ENCODE measurements at places on chromosomes 11 and 22.

GRCh38 chr11:133251841-133252240 is 280.5 kb downstream of the OPCML start:
- DNase-seq = no peak

DNA sequence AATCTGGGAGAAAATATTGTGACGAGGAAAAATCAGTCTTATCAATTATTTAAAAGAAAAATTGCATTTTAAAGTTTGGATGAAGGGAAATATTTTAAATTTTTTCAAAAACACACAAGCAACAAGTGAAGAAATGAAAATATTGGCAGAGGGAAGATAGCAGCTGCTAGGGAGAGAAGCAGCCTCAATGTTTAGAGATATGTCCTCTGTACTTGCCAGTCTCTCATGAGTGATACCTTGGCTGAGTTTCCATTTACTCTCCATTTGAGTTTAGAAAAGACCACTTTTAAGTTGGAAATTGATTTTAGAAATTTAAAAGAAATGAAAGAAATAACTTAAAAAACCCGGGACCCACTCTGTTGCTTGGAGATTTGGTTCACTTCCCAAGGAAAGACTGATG is 88.6 kb upstream of the DBX1 start:
- DNase-seq = no peak

GRCh38 chr11:66432597-66432996 is 6.1 kb downstream of the MRPL11 start:
- no peak for DNase-seq

- no peak for DNase-seq
These were observed 146.0 kb upstream of the SEZ6L start for GRCh38 chr22:26023104-26023775.

GRCh38 chr22:46951350-46951749 is 188.9 kb downstream of the TBC1D22A start:
- DNase-seq = no peak

- DNase-seq = no peak
These were observed 18.4 kb upstream of the TAB1 start for GRCh38 chr22:39381009-39381755.

GRCh38 chr11:92500453-92500852 is 275.8 kb downstream of the FAT3 start:
- no peak for DNase-seq

DNA sequence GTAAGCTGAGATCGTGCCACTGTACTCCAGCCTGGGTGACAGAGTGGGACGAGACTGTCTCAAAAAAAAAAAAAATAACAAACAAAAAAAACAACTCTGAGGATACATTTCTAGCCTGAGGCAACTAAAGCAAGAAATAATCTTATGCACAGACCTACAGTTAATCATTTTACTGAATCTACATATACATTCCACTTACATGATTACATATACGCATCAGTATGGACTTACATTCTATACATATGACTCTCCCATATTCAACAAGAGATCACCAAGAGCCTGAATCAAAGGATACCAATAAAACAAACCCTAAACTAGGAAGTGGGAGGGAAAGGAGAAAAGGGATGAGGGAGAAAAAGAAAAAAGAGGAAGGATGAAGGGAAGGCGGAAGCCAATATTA is 1.1 kb downstream of the ALG8 start:
- DNase-seq = no peak

DNA sequence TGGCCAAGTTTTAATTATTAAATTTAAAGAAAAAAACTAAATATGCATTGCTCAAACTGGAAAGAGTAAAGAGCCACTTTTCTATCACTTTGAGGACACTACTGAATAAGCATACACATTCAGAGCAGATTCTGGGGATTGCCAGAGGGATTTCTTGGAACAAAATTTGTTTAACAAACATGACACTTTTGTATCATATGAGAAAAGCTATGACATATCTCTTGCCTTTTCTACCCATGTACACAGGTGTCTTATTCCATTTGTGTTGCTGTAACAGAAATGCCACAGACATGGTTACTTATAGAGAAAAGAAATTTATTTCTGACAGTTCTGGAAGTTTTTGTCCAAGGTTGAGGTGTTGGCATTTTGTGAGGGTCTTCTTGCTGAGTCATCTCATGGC is 13.5 kb upstream of the USP28 start:
- no peak for DNase-seq

DNA sequence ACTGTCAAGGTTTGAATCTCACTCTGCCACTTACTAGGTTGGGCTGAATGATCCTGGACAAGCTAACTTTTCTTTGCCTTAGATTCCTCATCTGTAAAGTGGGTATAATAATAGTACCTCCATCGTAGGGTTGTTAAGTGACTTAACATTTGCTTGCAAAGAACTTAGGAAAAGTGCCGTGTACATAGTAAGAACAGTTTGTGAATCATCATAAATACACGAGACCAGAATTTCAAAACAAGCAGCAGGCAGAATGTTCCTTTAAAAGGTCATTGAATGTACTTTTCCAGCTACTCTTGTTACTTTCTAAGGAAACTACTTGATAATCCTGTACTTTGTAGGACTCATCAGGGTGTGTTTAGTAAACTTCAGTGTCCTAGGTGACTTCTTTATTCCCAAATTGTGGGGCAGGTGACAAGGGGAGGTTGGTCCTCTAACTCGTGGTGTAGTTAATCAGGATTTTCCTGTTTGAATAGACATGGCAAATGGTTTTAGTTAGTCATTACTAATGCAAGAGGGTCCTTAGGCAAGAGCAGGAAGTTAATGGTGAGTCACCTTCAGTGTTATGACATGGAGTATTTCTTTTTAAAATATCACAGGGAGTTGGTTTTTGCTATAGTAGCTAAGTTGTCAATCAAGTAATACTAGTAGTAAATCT is 67.9 kb downstream of the YAP1 start:
- no peak for DNase-seq

DNA sequence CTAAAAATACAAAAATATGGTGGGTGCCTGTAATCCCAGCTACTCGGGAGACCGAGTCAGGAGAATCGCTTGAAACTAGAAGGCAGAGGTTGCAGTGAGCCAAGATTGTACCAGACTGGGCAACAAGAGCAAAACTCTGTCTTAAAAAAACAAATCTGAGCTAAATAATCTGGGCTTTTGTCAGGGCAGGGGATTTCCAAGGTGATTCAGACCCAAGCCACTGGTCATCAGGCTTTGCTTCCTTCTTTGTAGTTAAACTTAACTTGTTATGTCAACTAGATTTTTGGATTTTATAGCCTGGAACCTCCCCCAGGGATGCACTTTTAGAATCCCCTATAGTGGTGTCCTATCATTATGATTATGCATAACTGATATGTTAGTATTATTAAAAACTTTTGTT is 27.0 kb upstream of the SLC22A8 start:
- no peak for DNase-seq

- no peak for DNase-seq
These were observed 25.3 kb upstream of the PATE1 start for GRCh38 chr11:125720781-125721180.

- DNase-seq = peak; percentile 25
These were observed 1.9 kb downstream of the TIRAP start for GRCh38 chr11:126284829-126285228.

- no peak for DNase-seq
These were observed 700.6 kb downstream of the METTL15 start for GRCh38 chr11:28808771-28809170.

DNA sequence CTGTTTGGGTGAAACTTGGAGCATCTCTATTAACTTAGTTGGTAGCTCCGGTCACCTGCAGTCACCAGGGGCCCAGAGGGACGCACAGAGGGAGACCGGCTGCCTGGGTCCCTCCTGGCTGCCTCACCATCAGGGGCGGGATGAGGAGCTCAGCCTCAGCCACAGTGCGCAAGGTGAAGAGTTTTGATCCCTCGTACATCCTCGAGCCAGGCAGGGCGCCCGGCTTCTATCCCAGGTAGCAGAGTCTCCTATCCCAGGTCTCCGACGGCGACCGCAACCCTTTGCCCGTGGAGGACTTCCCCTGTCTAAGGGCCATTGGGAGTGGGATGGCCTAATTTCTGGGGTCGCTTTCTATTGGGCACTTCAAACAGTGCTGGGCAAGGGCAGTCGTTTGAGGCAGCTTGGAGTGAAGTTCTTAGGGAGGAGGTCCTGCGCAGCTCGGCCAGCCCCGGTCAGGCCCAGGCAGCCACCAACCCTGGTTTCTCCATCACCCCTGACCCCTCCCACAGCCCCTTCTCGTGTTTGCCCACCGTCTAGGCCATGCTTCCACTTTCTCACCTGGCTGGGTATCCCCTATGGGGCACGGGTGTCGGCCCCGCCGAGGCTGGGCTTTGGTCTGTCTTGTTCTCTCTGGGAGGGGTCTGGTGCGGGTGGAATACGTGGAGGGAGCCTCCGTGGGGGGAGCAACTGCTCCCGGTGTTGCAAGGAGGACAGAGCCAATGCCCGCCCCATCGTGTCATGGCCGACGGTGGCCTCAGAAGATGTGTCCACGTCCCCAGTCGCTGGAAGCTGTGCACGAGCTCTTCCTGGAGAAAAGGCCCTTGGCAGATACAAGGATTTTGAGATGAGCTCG is 3.6 kb upstream of the MRGPRG start:
- no peak for DNase-seq

- DNase-seq = no peak
These were observed 22.2 kb upstream of the CYP2D6 start for GRCh38 chr22:42152661-42153270.

DNA sequence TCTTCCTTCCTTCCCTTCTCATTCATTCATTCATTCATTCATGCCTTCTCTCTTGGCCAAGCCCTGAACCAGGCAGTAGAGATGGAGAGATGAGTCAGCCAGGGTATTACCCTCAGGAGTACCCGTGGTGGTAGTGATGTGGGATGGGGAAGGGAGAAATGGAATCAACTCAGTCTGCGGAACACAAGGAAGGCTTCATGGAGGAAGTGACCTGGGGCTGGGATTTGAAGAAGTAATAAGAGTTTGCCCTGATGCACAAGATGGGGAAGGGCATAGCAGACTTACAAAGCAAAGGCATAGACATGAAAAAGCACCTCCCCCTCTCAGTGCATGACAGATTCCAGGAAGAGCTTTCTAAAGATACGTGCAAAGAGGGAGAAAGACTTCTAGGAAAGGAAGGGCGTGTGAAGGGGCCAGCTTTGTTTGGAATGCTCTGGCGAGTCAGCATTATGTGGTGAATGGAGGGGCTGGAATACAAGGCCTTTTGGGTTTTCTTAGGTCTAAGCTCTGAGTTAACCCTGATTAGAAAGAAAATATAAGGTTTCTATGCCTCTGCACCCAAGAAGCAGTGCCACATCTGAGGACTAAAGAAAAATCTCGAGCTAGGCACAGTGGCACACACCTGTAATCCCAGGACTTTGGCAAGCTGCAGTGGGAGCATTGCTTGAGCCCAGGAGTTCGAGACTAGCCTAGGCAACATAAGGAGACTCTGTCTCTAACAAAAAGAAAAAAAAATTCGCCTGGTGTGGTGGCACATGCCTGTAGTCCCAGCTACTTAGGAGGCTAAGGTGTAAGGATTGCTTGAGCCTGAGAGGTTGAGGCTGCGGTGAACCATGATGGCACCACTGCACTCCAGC is 36.4 kb upstream of the ACER3 start:
- DNase-seq = no peak

DNA sequence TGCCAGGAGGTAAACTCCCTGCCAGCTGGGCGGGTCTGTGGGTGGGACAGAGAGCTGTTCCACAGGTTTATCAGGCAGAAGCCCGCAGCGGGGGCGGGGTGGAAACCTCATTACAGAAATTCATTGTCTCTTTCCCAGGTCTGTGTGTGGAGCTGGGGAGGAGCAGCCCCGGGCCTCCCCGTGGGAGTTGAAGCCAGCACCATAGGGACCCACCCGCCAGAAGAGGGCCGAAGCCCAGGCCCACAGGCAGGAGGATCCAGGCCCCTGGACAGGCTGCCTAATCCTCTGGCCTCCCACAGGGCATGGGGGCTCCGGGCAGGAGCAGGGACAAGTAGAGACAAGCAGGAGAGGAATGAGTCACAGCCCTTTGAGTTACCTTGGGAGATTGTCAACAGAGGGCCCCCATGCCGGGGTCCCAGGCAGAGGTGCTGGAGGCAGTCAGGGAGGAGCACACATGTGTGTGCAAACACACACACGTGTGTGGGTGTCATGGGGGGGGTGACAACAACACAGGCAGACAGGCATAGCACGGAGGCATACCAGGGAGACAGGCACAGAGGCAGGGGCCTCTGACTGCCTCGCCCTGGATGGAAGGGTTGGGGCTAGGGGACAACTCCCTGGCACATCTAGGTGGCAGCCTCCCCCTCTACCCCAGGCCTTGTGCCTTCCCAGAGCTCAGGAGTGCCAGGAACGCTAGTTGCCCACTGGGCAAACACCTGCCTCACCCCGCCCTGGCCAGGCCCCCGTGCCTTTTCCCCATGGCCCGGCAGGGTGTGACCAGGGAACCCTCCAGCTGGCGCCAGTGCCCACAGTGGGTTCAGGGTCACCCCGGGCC is 1.4 kb downstream of the CDC42BPG start:
- no peak for DNase-seq

DNA sequence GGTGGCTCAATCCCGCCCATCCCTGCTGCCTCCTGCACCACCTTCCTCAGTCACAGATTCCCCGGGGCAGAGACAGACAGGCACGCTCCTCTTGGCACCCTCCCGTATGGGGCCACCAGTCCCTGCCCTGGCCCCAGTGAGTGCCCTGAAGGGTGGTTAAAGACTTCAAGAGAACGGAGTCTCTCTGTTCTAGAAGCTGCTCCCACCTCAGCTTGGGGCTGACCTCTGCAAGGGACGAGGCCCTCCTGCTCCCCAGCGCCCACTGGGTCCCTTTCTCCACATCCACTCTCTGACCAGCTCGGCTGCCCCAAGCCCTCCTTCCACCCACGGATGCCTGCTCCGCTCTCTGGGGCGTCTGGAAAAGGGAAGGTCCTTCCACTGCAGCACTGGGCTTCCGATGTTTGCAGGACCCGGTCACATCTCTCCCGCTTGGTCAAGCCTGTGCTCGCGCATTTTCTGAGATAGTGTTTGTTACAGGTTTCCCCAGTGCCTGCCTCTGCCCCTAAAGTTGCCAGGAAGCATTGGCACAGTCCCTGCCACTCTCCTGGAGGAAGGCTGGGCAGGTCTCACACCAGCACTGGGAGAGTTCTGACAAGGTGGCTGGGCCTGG is 1487.9 kb downstream of the TBC1D22A start:
- no peak for DNase-seq

- no peak for DNase-seq
These were observed 282.4 kb downstream of the TMEM135 start for GRCh38 chr11:87320123-87320522.

GRCh38 chr11:84794663-84795443 is 832.3 kb downstream of the DLG2 start:
- no peak for DNase-seq

- no peak for DNase-seq
These were observed 35.1 kb downstream of the TRIOBP start for GRCh38 chr22:37731804-37732471.

DNA sequence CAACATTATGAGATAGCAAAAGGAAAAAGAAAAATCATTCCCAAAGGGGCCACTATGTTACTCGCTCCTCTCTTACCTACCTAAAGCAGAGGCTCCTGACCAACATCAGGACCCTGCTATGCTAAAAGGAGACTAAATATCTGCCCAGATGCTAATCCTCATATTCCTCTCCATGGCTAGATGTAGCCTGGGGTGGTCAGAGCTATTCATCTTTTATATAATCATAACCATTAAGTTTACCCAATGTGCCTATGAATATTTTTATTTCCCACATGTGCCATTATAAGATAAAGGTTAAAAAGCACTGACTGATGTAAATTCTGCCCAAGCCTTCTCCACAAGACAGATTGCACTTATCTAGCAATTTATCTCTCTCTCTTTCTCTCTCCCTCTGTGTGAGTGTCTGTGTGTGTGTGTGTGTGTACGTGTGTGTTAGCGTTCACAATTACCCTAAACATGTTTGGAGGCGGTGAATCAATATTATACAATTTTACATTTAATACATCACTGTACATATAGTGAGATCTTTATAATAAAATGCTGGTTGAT is 41.2 kb upstream of the ANO5 start:
- no peak for DNase-seq

GRCh38 chr11:32375826-32376225 is 59.5 kb downstream of the WT1 start:
- DNase-seq = no peak
